ENCODE measurements at places on chromosomes 11 and 22.

- no peak for DNase-seq
These were observed 17.3 kb upstream of the RAG1 start for GRCh38 chr11:36550385-36551115.

- no peak for DNase-seq
These were observed 39.8 kb downstream of the MPPED2 start for GRCh38 chr11:30546334-30546733.

GRCh38 chr11:31767685-31768084, 43.4 kb downstream of the PAX6 start:
- no peak for DNase-seq

- DNase-seq = no peak
These were observed 1420.4 kb upstream of the TENM4 start for GRCh38 chr11:80861193-80861592.

DNA sequence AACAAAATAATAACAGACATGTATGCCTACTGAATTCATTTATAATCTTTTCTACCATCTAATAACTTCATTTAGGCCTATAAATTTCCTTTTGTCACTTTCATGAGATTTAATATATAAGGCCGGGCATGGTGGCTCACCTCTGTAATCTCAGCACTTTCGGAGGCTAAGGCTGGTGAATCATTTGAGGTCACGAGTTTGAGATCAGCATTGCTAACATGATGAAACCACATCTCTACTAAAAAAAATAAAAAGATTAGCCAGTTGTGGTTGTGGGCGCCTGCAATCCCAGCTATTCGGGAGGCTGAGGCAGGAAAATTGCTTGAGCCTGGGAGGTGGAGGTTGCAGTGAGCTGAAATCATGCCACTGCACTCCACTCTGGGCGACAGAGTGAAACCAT, 14.2 kb upstream of the NTM start:
- DNase-seq = no peak

- no peak for DNase-seq
These were observed 253.9 kb upstream of the ARHGAP20 start for GRCh38 chr11:110966131-110966530.

DNA sequence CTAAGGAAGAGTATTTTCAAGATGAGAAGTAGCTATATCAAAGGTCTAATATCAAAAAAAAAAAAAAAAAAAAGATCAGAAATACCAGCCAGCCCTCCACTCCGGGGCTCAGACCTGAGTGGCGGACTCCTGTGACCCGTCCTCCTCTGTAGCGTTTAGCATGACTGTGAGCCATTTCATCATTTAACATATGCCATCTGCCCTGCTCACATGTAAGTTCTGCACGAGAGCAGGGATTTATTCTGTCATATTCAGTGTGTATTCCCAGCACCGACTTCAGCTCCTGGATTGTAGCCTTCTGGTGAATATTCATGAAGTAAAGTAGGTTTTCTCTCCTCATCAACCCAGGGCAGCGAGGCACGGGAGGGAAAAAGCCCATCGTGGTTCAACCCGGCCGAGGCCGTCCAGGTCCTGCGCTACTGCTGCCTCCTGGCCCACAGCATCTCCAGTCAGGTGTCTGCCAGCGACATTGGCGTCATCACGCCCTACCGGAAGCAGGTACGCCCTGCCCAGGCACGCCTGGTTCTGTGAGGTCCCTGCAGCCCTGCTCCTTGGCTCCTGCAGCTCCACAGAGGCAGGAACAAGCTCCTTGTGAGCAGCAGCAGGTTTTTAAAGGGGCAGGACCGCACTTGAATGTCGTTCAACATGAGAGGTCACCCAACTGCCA, 12.7 kb upstream of the PANX2 start:
- no peak for DNase-seq

GRCh38 chr22:49915610-49916009, 2.6 kb downstream of the ALG12 start:
- no peak for DNase-seq

GRCh38 chr11:45304111-45304991, 18.2 kb upstream of the SYT13 start:
- DNase-seq = no peak

GRCh38 chr11:125496529-125496857, 428 bp upstream of the FEZ1 start:
- no peak for DNase-seq

DNA sequence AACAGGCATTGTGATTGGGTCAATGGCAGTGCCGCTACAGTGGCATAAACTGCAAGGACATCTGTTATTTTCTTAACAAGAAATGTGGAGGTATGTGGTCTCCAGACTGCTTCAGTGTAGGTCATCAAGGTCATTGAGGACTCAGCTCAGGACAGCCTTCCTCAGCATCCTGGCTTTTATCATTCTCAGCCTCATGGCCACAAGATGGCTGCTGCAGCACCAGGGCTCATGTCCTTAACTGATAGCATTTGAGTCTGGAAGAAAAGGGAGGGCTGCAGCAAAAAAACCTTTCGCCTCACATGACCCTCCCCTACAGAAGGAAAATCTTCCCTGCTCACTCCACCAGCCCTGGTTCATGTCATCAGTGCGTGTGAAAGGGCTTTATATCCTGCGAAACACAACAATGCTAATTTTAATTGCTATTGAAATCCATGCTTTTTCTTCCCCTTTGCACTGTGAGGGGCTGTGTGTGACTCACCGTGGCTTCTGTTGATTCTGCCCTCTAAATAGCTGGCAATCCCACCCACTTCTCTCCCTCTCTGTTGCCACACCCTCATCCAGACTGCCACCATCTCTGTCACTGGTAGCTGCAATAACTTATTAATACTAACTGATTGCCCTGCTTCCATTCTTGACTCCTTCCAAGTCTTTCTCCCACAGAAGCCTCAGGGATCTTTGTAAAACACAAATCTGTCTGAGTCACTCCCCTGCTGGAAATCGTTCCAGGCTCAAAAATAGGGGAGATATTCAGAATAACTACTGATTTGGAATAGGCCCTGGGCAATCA, 43.8 kb downstream of the CHRDL2 start:
- peak; percentile 76 for DNase-seq

DNA sequence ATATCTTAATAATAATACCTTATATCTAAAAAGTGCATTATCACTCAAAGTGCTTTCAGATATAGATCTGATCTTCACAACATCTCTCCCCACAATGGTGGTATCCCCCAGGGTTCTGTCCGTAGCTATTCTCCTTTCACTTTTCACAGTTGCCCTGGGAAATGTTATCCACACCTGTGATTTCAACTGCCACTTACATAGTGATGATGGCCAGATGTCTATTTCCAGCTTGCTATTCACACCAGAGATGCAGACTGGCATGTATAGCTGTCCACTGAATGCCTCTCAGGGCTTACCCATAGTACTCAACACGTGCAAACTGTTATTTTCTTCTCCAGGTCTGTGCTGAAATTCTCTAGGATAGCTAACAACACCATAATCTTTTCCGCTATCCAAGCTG, 724.7 kb downstream of the DLG2 start:
- no peak for DNase-seq

DNA sequence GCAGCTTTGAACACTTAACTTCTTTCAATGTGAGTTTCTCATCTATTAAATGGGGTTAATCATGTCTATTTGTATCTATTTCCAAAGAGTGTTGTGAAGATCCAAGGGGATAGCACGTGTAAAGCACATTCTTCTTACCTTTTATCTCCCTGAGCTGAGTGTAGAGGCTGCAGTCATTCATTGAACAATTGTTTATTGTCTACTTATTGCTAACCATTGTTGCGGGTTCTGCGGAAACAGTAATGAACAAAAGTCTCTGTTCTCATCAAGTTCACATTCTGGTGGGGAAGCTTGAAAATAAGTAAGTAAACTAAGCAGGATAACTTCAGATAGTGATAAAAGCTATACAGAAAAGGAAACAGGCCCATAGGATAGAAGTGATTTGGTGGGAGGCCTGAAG, 27.4 kb upstream of the PLET1 start:
- no peak for DNase-seq

DNA sequence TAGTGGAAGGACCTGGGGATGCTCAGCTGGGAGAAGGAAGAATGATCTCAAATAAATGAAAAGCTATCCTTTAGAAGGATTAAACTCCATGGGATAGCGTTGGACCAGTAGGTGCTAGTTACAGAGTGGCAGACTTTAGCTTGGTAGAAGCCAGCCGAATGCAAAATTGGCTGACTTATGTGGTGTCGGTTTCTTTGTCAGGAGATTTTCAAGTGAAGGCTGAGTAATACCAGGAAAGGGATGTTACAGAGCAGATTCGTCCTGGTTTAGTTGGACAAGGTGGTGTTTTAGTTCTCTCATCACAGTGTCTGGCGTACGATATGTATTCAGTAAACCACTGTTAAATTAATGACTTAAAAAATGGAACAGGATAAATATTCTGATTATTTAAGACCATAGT, 26.0 kb downstream of the FDX1 start:
- no peak for DNase-seq

GRCh38 chr22:19871845-19872778, 17.4 kb upstream of the GNB1L start:
- DNase-seq = no peak

DNA sequence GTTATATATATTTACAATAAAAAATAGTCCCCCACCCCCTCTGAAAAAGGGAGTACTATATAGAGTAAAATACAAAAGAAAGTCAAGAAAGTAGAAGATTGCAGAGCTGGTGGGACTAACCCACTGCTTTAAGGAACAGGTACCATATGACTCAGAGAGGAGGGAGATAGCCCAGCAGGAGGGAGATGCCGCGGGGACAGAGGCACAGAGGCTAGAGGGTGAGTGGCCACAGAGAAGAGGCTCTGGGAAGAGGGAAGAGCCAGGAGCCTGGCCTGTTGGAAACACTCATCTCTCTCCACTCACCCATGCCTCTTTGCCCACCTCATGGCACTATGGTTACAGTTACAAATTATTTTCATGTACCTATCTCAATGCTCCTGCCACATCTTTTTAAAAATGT, 53.6 kb upstream of the LYVE1 start:
- DNase-seq = no peak

DNA sequence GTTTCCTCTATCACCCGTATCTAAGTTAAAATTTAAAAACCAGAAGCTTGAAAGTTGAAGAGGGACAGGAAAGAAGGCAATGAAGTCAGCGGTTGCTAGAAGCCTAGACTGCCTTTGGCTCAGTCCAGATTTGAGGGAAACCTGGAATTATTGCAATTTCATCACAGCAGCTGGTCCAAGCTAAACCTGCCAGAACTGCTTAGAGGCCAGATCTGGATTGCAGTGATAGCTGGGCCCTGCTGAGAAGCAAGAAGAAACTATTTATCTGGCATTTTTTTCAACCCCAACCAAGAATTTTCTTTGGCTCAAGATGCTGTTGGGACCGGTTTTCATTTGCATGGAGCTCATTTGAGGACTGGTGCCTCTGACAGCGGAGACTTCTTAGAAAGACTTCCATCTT, 121.5 kb upstream of the TEAD1 start:
- DNase-seq = peak; percentile 77

- no peak for DNase-seq
These were observed 43.8 kb downstream of the FLI1 start for GRCh38 chr11:128737704-128738103.

GRCh38 chr11:3971756-3972404, 116.4 kb downstream of the STIM1 start:
- DNase-seq = peak; percentile 60

DNA sequence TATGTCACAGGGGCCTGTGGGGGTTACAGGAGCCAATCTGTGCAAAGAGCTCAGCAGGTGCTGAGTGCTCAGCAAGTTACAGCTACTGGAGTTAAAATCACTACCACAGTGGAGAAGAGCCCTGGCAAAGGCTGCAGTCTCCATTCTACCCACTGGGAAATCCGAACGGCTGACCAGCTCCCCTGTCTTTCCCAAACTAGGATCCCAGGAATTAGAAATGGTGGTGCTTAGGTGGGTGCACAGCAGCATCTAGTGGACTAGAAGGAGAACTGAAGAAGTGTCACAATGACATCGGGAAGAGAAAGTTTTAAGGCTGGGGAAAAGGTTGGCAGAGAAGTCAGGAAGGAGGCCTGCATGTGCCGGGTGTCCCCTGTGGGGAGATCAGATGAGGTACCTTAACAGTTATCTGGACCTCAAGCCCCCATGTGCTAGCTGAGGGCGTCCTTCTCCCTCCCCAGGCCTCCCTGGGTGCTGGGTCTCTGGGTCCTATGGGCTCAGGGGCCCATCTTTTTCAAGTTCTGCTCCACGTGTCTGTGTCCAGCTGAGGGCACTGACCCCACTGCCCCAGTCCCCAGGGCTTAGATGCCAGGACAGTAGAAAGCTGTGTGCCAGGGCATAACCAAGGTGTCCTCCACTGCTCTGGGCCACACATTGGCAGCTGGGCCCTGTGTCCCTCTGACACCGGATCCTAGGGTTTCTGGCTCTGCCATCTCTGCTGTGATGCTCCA, 1.9 kb downstream of the PIWIL3 start:
- peak; percentile 51 for DNase-seq

- no peak for DNase-seq
These were observed 15.8 kb upstream of the GPHA2 start for GRCh38 chr11:64951529-64951928.

- DNase-seq = no peak
These were observed 495.6 kb downstream of the JRKL start for GRCh38 chr11:96885405-96885804.

GRCh38 chr11:7480113-7480512, 5.2 kb upstream of the OLFML1 start:
- DNase-seq = peak; percentile 65

GRCh38 chr11:16299884-16300782, 56.2 kb downstream of the SOX6 start:
- DNase-seq = no peak

DNA sequence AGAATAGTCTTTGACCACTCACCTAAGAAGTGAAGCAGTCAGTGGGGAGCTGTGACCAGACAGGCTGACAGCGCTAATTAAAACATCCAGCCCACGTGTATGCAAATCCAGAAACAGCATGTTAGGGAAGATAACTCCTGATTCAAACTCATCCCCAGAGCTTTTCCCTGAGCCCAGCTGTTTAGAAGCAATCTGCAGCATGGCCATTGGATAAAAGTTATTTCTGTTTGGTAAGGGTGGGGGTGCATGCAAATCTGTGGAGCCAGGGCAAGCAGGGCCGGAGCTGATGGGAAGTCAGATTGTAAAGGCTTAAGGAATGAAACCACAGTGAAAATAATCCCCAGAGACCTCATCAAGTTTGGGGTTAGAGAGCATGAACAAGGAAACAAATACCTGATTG, 247.9 kb upstream of the KIRREL3 start:
- DNase-seq = no peak

- no peak for DNase-seq
These were observed 136.8 kb downstream of the NXPE2 start for GRCh38 chr11:114815176-114815575.

- DNase-seq = no peak
These were observed 251.8 kb upstream of the KIRREL3 start for GRCh38 chr11:127252321-127252720.

DNA sequence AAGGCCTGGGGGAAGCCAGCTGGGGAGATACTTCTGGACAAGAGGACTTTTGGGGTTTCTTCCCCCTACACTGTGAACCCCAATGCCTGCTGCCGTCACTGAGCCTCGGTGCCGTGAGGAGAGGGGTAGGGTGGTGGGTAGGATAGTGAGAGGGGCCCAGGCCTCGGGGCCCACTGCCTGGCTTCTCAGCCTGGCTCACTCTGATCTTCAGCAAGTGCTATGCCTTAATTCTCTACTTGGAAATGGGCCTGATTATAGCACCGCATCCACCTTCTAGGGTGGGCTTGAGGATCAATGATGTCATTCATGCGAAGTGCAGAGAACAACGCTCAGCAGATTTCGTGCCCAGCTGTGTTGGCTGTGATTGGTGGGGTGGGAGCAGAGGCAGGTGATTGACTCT, 76.7 kb upstream of the NECTIN1 start:
- DNase-seq = no peak

GRCh38 chr11:10893714-10894151, 35.9 kb upstream of the ZBED5 start:
- peak; percentile 72 for DNase-seq
